ENCODE measurements at places on chromosomes 12 and 14. TPM values are rescaled to one million over a fixed set of nuclear protein-coding genes. Genes with fewer than 3 reads are reported as not detected.

Gene PRIMA1
- not detected for total RNA-seq

Gene HSPA2
- 23.0 TPM for total RNA-seq

Gene TOX4
- total RNA-seq = 35.8 TPM

Gene HPD
- 4.9 TPM for total RNA-seq

Gene GTF2A1
- 9.2 TPM for total RNA-seq

Gene FAM186B
- not detected for total RNA-seq

Gene ESPL1
- 1.8 TPM for total RNA-seq

Gene GPX2
- not detected for total RNA-seq

Gene GPR68
- 0.47 TPM for total RNA-seq

Gene ANKRD13A
- total RNA-seq = 69.2 TPM

Gene GPR84
- not detected for total RNA-seq

Gene VRTN
- not detected for total RNA-seq
